Endothelial cell of umbilical vein (primary cell): ENCODE measurements at places on chromosomes 11 and 22. TPM values are rescaled to one million over a fixed set of nuclear protein-coding genes. Genes with fewer than 3 reads are reported as not detected.

GRCh38 chr11:128893578-128894285 lies 2.6 kb downstream of the KCNJ5 start:
- no peak for DNase-seq

GRCh38 chr11:106959800-106960199 lies 58.5 kb downstream of the GUCY1A2 start:
- DNase-seq = no peak

GRCh38 chr11:63032457-63032856 lies 16.8 kb upstream of the SLC22A8 start:
- no peak for DNase-seq

- no peak for DNase-seq
Measured at GRCh38 chr22:43238526-43239006, 51.6 kb upstream of the TTLL12 start.

GRCh38 chr22:27980424-27981148 lies 61.5 kb upstream of the PITPNB start:
- DNase-seq = no peak

DNA sequence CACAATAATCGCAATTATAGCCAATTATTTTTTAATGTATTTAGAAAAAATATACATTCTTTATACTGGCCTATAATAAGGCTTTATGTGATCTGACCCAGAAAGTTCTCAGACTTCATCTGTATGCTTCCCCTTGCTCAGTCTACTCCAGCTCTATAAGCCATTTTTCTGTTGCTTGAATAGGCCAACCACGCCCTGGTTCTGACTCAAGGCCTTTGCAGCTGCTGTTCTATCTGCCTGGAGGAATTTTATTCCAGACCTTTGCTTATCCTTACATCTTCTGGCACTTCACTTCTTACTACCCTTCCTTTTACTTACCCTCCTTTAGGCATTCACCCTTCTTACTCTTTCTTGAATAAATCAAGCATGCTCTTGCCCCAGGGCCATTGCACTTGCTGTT lies 54.9 kb upstream of the PDE3B start:
- no peak for DNase-seq

The OR51E1 gene
- not detected in 2 replicates for polyA plus RNA-seq

The OR8A1 gene
- not detected in 2 replicates for polyA plus RNA-seq

The DDX25 gene
- polyA plus RNA-seq = not detected in 2 replicates
